Esophagus squamous epithelium (tissue), 5 donors: ENCODE measurements at places on chromosomes 4 and X. TPM values are rescaled to one million over a fixed set of nuclear protein-coding genes. Genes with fewer than 3 reads are reported as not detected.

Gene BEND4
- not detected for total RNA-seq

Gene PDE5A
- 8.9 TPM for total RNA-seq

Gene ETDA
- not detected for total RNA-seq

Gene NCBP2L
- total RNA-seq = not detected

Gene SCML2
- 2.2 TPM for total RNA-seq

Gene NWD2
- not detected for total RNA-seq

Gene CDS1
- 25.2 TPM for total RNA-seq

Gene PABPC1L2B
- total RNA-seq = not detected

Gene PNMA5
- not detected for total RNA-seq

Gene ATOH1
- total RNA-seq = not detected

Gene CCNI
- 282 TPM for total RNA-seq

Gene FHDC1
- total RNA-seq = 5.3 TPM

Gene NXF2
- not detected for total RNA-seq

Gene GCNA
- total RNA-seq = 0.62 TPM

Gene SPANXB1
- not detected for total RNA-seq
